GF-D8 (cell line): ENCODE measurements at places on chromosomes 6 and 20.

- no peak for DNase-seq
These were observed 82.6 kb downstream of the INSM1 start for GRCh38 chr20:20450521-20450920.

DNA sequence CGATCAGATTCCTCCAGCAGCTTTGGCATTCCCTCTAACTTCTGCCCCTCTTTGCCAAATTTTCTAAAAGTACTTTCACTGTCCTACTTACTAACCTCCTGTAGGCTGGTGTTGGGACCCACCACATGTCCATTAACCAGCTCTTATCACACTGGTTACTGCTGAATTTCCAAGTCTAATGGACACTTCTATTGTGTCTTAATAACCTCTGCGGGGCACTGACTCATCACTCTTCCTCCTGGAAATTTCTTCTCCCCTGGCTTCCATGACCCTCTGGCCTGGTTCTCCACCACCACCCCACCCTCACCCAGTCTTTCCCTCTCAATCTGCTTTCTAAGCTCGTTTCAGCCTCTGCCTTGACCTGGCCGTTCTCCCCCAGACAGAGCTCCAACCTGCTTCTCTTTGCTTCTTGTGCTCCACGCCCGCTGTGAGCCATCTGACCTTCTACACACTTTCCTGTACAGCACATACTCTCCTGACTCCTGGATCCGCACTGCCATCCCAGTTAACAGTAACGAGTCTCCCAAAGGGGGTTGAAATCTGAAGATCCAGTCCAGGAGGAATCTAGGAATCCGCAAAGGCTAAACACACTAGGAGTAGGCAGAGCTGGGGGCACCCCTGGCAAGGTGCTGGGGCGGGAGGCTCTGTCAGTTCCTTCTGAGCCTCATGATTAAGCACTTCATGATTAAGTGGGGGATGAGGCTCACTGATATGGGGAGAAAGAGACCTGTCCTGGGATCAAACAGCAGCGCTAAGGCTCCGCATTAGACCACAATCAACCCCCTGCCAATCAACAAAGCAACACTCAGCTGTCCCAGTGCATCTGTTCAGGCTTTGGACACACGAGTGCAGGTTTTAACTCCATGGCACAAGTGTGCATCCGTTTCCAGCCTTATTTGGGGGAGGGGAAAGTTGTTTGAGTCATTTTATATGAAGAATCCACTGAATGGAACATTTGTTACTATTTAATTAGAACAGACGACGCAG is 146.3 kb downstream of the LY86 start:
- DNase-seq: no peak

- no peak for DNase-seq
These were observed 64.1 kb downstream of the CLIC5 start for GRCh38 chr6:45951321-45952167.

- no peak for DNase-seq
These were observed 23.3 kb downstream of the NOX3 start for GRCh38 chr6:155432293-155432692.

DNA sequence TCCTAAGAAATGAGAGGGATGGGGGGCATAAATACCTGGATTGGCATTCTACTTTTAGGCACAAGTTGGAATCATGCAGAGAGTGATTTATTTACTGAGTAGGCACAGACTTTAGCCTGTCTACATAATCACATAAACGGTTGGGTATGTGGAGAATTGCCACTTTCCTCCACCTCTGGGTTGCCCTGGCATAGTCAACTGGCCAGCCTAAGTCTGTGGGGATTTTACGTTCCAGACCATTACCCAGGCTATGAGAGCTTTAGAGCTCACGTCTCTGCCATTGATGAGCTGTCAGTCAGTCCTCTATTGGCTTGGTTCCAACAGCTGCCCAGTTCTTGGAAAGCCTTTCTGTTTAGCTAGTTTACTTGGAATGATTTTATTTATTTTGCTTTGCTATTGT is 5.0 kb upstream of the BHLHE23 start:
- no peak for DNase-seq

- DNase-seq: no peak
These were observed 611.3 kb upstream of the GJE1 start for GRCh38 chr6:141521440-141521839.

DNA sequence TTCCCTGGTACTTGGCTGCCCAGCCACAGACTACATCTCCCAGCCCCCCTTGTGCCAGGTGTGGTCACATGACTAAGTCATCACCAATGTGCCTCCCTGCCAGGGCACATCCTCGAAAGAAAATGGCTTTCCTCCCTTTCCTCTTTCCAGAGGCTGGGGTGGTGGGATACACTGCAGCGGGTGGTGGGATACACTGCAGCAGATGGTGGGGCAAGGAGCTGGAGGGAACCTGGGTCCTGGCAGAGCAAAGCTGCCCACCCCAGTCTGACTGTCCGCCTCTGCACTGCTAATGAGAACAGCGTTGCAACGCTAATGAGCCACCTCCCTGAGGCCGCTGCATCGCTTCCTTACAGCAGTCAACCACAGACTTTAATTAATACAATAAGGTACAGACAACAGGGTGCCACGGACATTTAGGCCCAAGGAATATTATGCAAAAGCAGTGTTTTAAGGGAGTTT is 125.3 kb downstream of the PREX1 start:
- no peak for DNase-seq
